ENCODE measurements at places on chromosomes 2 and 18. TPM values are rescaled to one million over a fixed set of nuclear protein-coding genes. Genes with fewer than 3 reads are reported as not detected.

Gene DSG1
- total RNA-seq = not detected

Gene ALLC
- not detected for total RNA-seq

Gene CD207
- total RNA-seq = not detected

Gene SIX2
- 0.96 TPM for total RNA-seq

Gene ANO7
- total RNA-seq = 1.9 TPM

Gene NCKAP5
- 0.33 TPM for total RNA-seq

Gene ADAM23
- 0.62 TPM for total RNA-seq

Gene LAMA1
- total RNA-seq = 29.5 TPM

Gene ADD2
- 9.9 TPM for total RNA-seq

Gene IL36B
- not detected for total RNA-seq

Gene CNRIP1
- 7.9 TPM for total RNA-seq

Gene LRP1B
- 0.38 TPM for total RNA-seq

Gene B4GALT6
- 28.7 TPM for total RNA-seq

Gene NABP1
- 18.3 TPM for total RNA-seq

Gene LYG2
- total RNA-seq = not detected

Gene ZNF804A
- not detected for total RNA-seq

Gene UGGT1
- total RNA-seq = 83.4 TPM

Gene LBX2
- 1.9 TPM for total RNA-seq

Gene C2orf92
- 0.96 TPM for total RNA-seq

Gene FAM237A
- total RNA-seq = not detected

Gene IL1RN
- 8.8 TPM for total RNA-seq

Gene FBLN7
- total RNA-seq = 0.14 TPM

Gene APLF
- total RNA-seq = 6.5 TPM

Gene COX7A2L
- 250 TPM for total RNA-seq

Gene ANKRD29
- 0.27 TPM for total RNA-seq

Gene DSG2
- total RNA-seq = 155 TPM

Gene ADGRF3
- total RNA-seq = 0.08 TPM

Gene PLEKHH2
- total RNA-seq = 2.3 TPM

Gene IL36RN
- total RNA-seq = 0.04 TPM

Gene COLEC12
- total RNA-seq = 1.8 TPM

Gene RBFA
- total RNA-seq = 33.0 TPM

Gene SCG2
- 0.08 TPM for total RNA-seq

Gene KLHL14
- total RNA-seq = 3.6 TPM
